ENCODE measurements at places on chromosomes 16 and 17.
A peak's percentile ranks its signal among the peaks of the same experiment; 100 is the strongest.

GRCh38 chr17:57943645-57944044 lies 11.6 kb downstream of the CUEDC1 start:
- DNase-seq: no peak

- no peak for DNase-seq
Measured at GRCh38 chr16:83068686-83069085, 441.9 kb downstream of the CDH13 start.

GRCh38 chr17:43332230-43332629 lies 66.6 kb upstream of the ARL4D start:
- DNase-seq: no peak

DNA sequence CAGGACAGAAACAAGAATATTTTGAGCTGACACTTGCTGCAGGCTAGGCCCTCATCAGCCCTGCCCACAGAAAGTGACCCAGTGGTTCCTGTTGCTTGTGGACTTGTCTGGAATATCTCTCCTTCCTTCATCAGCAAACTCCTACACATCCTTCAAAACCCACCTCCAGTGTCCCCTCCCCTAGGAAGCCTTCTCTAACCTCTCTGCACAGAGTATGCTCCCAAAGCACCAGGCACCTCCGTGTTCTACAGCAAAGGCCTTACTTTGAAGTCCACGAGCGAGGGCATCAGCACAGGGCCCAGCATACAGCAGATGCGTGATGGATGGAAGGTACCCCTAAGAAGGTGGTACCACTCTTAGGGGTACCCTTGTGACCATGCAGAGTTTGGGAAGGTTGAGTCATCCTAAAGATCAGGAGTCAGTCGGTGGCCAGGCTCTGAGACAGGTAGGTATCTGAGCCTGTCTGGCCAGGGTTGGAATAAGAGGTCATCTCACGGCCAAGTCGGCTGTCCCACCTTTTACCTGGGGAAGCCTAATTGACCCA lies 2.0 kb downstream of the CCDC102A start:
- peak; percentile 7 for DNase-seq

GRCh38 chr17:31394544-31394943 lies 3.1 kb downstream of the RAB11FIP4 start:
- DNase-seq: peak; percentile 75

GRCh38 chr17:1996800-1997288 lies 28.3 kb downstream of the RTN4RL1 start:
- no peak for DNase-seq

DNA sequence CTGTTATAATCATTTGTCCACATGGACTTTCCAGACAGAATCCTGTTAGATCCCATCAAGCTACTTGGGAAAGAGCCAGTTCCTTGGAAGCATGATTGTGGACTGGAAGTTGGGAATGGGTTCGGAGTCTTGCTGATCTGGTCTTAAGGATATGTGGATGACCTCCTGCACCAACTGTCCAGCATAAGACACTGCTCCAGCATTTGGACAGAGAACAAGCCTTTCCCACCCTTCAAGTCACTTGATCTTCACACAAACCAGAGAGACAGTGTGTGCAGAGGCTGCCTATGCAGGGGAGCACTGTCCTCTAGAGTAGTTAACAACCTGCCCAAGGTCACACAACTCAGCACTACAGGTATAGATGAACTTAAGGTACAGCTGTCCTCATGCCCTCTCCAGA lies 5.8 kb upstream of the MT1B start:
- no peak for DNase-seq

DNA sequence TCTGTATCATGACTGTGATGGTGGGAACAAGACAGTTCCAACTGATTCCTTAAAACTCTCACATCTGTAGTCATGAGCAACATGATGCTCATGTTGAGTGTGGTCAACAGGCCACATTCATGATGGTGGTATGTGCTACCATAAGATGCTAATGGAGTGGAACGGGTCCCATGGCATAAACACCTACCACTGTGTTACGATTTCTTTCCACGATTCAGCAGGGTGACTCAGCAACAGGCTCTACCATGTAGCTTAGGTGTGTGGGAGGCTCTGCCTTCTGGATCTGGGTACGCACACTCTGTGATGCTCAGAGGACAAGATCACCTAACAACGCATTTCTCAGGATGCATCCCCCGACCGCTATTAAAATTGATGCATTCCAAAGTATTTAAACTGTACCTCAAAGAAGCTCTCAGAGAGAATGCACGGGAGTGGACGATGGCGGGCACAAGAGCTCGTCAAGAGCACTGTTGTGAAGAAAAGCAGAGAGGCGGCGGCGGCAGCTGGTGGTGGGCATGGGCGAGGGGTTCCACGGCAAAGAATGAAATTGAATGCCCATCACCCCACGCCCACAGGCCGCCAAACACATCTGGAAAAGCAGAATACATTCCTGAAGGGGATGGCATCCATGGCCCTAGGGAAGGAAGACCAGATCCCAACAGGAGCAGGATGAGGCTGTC lies 133.3 kb downstream of the ZNF778 start:
- DNase-seq: peak; percentile 57

DNA sequence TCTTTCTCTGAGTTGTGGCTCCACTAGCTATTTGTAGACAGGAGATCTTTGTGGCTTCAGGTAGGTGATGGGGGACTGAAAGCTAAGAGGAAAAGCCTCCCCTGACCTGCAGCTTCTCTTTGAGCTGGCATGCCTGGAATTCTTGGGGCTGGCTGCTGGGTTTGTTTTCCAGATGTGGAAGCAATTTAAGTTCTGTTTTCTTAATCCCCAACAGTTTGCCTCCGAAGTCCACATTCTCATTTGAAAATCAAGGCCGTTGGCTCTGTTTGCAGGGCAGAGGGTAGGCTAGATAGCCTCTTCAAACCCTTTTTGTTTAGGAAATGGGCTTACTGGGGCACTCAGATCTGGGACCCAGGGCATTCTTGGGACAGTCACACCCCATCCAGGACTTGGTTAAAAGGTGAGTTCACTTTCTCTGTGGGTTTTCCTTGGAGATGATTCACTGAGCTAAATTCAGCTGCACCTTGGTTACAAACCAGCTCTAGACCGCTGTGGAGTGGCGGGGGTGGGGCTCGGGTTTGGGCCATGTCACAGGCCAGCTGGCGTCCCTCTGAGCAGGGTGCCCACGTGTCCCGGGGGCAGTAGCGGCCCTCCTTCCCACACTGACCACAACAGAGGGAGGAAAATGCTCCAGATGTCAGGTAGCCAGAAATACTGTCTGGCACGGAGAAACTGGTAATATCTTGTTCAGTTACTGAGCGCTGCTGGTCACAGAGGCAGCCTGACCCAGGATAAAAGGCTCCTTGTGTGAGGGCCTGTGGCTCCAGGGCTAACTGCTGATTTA lies 108.5 kb downstream of the RAB11FIP4 start:
- DNase-seq: peak; percentile 50

- no peak for DNase-seq
Measured at GRCh38 chr17:4704991-4705390, 1.1 kb upstream of the PELP1 start.

- no peak for DNase-seq
Measured at GRCh38 chr17:44898768-44899073, 524 bp downstream of the EFTUD2 start.

DNA sequence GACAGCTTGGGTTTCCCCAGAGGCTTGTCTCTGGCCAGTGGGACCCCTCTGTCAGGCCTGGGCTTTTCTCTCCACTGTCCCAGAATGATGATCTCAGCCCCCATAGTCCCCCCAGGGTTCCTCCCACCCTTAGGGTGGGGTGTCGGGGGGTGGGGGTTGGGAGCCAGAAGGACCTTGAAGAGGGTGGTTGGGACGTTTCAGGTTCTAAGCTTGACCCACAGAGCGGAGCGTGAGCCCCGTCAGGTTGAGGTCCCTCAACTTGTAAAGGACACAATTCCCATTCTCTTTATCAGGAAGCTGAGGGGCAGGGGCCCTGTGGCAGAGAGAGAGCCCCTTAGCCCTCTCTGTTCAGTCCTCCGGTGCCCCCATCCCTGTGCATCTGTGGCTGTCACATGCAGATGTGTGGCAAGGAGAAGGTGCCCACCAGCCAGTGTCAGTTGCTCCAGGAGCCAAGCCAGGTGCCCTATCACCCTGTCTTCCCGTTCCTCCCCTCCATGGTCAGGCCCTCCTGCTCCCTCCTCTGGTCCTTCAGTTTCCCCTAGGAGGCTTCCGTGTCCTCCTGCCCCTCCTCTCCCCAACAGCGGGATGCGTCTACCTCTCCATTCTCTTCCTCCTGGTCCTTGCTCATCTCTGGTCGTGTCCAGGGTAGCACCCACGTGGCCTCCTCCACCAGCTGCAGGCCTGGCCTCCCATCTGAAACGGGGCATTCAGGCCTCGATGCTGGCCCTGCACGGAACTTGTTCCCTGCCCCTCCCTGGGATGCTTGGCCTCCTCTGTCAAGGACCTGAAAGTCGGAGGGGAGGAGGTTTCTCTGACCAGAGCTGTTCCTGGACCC lies 1.5 kb upstream of the NTN3 start:
- DNase-seq: no peak

GRCh38 chr17:1742371-1743087 lies at the start of gene SERPINF2:
SERPINF2 (plus strand) TSS chr17:1742871; CDS start chr17:1744996, 2,125 bp downstream.
- no peak for DNase-seq

DNA sequence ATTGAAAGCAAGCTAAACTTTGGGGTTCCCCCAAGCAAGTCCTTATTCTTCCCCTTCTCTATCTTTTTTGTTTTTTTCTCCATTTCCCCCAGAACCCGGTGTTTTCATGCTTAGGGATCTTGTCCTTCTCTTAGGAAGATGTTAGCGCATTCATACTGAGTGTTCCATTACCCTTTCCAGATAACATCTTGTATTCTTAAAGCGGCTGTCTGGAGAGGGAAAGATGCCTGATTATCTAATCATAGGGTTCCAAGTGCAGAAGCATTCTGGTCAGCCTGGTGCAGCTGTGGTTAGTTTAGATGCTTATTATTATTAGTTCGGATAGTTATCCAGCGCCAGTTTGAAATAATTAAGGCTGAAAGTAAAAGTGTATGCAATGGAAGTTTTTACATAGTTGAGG lies 2.0 kb downstream of the TOM1L1 start:
- no peak for DNase-seq

- DNase-seq: no peak
Measured at GRCh38 chr17:38886643-38887010, 16.8 kb downstream of the LASP1 start.

GRCh38 chr17:4177806-4178205 lies 34.8 kb downstream of the CYB5D2 start:
- peak; percentile 18 for DNase-seq

GRCh38 chr16:84117494-84117843 lies 727 bp upstream of the MBTPS1 start:
- peak; percentile 57 for DNase-seq

DNA sequence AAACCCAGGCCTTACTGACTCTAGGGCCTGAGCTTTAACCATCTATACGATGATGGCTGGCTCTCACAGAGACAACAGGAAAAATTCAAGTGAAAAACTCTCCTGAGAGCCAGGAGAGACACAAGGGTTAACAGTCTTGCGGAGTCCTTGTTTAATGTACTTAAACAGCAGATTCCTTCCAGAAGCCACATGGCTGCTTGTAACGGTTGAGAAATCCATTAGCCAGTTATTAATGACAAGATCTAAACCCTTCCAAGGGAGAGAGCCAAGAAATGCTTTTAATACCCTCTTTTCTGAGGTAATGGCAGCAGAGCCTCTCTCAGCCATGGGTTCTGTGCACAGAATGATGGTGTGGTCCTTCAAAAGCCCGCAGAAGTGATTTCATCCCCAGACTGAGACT lies 5.2 kb upstream of the ALDOA start:
- DNase-seq: no peak

GRCh38 chr16:85245307-85246172 lies 133.3 kb upstream of the CIBAR2 start:
- peak; percentile 61 for DNase-seq

GRCh38 chr17:18919963-18920362 lies 32.0 kb upstream of the SLC5A10 start:
- no peak for DNase-seq

GRCh38 chr17:17060001-17060922 lies 18.0 kb downstream of the MPRIP start:
- no peak for DNase-seq

DNA sequence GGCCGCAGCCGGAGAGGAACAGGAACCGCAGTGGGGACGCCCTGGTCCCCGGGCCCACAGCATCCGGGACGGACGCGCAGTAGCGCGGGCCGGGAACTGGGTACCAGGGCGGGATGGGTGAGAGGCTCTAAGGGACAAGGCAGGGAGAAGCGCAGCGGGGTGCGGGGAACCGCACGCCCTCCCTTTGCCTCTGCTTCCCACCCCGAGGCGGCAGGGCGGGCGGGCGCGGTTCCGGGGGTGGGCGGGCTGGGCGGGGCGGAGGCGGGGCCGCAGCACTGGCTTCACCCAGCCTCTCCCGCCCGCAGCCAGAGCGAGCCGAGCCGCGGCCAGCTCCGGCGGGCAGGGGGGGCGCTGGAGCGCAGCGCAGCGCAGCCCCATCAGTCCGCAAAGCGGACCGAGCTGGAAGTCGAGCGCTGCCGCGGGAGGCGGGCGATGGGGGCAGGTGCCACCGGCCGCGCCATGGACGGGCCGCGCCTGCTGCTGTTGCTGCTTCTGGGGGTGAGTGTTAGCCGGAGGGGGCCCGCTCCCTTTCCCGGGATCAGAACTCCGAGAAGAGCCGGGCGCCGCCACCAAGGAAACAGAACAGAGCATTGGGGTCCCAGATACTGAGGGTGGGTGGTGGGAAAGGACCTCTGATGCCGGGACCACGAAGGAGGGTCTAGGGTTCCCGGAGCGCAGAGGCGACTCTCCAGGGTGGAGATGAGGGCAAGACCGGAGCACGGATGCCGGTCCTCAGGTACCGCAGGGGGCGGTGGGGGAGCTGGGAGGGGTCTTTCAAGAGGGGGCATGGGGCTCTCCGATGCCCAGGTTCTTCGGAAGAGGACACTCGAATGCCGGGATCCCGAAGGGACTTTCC lies at the start of gene NGFR:
TSS of gene NGFR (plus strand) at position 308 of the 856 bp plus-strand sequence. CDS start at position 433, 125 bp downstream.
- DNase-seq: peak; percentile 43

GRCh38 chr16:2333772-2334379 lies 6.7 kb downstream of the ABCA3 start:
- no peak for DNase-seq

GRCh38 chr16:87016046-87017035 lies 300.9 kb downstream of the C16orf95 start:
- no peak for DNase-seq

DNA sequence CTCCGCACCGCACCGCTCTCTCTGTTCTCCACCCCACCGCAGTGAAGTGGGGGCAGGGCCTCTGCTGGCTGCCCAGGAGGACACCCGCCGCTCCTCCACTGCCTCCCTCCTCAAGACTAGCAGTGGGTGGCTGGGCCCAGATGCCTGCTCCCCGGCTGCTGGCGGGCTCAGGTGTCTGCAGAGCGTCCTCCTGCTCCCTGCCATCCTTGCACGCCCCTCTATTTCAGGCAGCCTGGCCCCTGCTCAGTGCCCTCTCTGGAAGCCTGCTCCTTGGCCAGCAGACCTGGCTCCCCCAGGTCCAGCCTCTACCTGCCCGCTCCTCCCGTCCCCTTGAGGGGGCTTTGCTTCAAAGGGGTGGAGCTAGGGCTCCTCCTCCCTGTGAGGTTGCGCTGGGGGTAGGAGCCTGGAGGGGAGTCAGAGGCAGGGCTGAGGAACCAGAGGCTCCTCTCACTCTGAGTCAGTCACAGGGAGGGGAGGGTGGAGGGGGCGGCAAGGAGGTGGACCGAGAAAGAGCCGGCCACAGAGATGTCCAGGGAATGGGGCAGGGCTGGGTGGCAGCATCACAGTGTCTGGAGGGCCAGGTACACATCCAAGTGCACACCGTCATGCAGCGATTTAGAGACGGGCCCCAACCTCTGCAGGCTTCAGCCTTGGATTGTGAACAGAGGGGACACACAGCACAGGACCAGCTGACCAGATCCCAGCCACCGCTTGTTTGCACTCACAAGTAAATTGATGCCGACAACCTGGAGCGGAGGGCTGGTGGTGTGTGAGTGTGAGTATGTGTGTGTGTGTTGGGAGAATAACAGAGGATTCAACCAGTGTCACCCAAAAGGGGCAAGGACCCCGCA lies 9.8 kb upstream of the TMEM92 start:
- DNase-seq: no peak

All from activated naive CD4-positive, alpha-beta T cell treated with anti-CD3 and anti-CD28 coated beads for 36 hours (primary cell).